Mesenchymal stem cell (in vitro differentiated cells and primary cell): ENCODE measurements at places on chromosomes 13 and 19.

- no peak for DNase-seq
Observed at GRCh38 chr19:746956-747355, 4.0 kb upstream of the MISP start.

GRCh38 chr13:110307767-110308655 is 927 bp downstream of the COL4A2 start:
- peak; percentile 57 for DNase-seq

DNA sequence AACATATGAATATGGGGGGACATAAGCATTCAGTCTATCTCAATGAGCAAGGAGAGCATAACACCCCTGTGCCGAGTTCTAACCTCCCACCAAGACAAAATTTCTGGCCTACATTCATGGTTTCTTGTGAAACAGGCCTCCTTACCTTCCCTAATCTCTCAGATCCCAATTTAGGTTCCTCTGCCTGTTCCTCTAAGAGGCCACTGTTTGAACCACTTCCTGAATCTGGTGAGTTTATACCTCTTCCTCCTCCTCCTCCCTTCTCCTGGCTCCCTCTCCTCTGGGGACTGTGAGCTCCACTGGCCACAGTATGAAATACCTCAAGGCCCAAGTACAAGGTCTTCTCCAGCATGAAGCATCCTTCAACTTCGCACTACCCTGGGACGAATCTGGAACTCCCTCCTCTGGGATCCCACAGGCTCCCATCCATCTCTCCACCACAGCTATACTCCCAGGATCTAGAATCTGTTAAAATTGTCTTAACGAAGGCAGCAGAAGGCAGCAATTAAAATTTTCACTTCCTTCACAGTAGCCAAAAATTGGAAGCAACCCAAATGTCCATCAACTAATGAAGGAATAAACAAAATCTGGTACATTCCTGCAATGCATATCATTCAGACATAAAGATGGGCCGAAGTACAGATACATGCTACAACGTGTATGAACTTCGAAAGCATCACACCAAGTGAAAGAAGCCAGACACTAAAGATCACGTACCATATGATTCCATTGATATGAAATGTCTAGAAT is 7.8 kb upstream of the SIGLECL1 start:
- DNase-seq, result no peak

DNA sequence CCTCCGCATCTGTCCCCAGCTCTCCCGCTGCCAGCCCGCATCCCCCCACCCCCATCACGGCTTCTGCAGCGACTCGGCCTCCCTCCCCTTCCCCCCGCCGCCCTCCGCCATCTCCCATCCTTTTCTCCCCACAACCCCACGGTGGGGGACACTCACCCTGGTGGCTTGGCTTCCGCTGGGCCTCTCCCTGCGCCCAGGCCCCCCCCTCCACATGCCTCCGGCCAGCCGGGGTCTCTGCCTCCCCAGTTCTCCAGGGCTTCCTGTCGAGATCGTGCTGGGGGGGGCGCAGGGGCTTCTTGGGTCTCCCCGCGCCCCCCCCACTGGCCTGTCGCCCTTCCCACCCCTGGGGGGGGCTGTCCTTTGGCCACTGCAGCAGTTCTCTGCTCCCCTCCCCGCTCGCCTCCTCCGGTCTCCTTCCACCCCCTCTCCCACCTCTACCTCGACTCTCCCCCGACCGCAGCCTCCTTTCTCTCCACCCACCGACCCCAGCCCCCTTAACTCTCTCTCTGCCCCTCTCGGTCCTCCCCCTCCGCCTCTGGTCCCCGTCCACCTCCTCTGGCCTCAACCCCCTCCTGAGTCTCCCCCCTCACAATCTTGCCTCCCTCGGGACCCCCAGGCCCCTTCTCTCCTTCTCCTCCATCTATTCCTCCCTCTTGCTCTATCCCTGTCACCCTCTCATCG is 17.1 kb downstream of the LRRC4B start:
- no peak for DNase-seq

- DNase-seq, result no peak
Observed at GRCh38 chr19:8441725-8442544, 2.8 kb upstream of the HNRNPM start.

DNA sequence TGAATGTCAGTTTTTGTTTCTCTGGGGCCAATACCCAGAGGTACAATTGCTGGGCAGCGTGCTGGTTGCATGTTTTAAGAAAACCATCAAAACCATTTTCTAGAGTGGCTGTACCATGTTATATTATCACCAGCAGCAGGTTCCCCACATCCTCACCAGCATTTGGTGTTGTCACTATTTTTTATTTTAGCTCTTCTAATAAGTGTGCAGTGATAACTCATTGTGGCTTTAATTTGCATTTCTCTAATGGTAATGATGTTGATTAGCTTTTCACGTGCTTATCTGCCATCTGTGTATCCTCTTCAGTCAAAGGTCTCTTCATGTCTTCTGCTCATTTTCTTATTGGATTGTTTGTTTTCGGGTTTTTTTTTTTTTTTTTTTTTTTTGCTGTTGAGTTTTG is 21.9 kb downstream of the PAK4 start:
- no peak for DNase-seq

GRCh38 chr19:5632657-5633056 is 9.8 kb downstream of the SAFB start:
- no peak for DNase-seq

GRCh38 chr19:10219678-10220077 is 11.5 kb downstream of the S1PR2 start:
- DNase-seq, result peak; percentile 36

- peak; percentile 92 for DNase-seq
Observed at GRCh38 chr19:45451131-45451849, 16.5 kb upstream of the FOSB start.
